Activated T-helper 1 cell treated with Interleukin-2 at 50 U/mL for 16 hours (primary cell): ENCODE measurements at places on chromosomes 1 and 21.

DNA sequence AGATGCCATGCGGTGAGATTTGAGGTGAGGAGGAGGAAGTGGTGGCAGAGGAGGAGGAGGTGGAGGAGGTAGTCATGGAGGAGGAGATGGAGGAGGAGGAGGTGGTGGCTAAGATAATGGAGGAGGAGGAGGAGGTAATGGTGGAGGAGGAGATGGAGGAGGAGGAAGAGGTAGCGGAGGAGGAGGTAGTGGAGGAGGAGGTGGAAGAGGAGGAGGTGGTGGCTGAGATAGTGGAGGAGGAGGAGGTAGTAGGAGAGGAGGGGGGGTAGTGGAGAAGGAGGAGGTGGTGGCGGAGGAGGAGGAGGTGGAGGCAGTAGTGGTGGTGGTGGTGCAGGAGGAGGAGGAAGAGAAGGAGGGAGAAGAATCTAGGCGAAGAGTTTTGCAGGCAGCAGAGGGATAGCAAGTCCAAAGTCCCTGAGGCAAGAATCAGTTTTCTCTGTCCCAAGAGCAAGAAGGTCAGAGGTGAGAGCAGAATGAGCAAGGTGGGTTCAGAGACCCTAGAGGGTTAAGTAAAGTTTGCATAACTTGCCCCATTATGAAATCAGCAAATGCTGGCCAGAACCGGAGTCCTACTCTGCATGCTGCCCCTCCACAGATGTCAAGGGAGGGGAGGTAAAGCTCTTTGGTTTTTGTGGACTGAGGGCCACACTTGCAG, 38.9 kb upstream of the GNPAT start:
- no peak for DNase-seq

- peak; percentile 88 for DNase-seq
These were observed at the start of gene MRPS15 for GRCh38 chr1:36463803-36464604. Gene MRPS15, minus strand, starts transcription at chr1:36464384. Its CDS starts 109 bp downstream, at chr1:36464275.

DNA sequence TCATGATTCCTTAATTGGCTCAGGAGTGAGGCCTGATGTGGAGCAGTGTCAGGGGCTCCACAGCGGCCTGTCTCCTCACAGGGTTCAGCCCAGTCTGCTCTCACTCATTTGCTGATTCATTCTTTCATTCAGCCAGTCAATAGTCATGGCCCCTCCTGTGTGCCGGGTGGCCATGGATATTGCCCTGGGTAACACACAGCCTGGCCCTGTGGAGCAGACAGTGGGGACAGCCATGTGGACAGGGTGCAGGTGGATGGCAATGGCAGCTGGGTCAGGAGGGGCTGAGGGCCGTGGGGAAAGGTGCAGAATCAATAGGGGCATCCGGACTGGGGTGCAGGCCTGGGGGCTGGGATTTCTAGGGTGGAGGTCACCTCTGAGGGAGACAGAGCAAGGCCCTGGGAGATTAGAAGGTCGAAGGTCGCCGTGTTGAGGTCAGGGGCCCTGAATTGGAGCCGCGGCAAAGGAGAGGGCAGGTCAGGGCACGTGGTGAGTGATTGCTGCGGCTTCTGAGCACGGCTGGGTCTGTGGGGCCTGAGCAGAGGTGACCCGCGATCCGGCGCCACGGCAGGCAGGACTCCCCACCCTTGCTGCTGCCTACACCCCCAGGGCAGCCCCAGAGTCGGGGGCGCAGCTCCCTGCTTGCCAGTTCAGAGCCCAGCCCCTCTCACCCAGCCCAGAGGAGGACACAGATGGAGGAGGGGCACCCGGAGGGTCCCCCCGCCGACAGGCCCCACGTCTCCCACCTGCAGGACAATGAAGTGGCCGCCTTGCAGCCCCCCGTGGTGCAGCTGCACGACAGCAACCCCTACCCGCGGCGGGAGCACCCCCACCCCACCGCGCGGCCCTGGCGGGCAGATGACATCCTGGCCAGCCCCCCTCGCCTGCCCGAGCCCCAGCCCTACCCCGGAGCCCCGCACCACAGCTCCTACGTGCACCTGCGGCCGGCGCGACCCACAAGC, 33.4 kb downstream of the SLC19A1 start:
- DNase-seq = no peak

- DNase-seq = no peak
These were observed 52.9 kb downstream of the MATN1 start for GRCh38 chr1:30670240-30671060.

- DNase-seq = no peak
These were observed 8.4 kb downstream of the EXTL1 start for GRCh38 chr1:26029864-26030481.

GRCh38 chr21:36923270-36923669, 43.2 kb downstream of the HLCS start:
- DNase-seq = no peak

DNA sequence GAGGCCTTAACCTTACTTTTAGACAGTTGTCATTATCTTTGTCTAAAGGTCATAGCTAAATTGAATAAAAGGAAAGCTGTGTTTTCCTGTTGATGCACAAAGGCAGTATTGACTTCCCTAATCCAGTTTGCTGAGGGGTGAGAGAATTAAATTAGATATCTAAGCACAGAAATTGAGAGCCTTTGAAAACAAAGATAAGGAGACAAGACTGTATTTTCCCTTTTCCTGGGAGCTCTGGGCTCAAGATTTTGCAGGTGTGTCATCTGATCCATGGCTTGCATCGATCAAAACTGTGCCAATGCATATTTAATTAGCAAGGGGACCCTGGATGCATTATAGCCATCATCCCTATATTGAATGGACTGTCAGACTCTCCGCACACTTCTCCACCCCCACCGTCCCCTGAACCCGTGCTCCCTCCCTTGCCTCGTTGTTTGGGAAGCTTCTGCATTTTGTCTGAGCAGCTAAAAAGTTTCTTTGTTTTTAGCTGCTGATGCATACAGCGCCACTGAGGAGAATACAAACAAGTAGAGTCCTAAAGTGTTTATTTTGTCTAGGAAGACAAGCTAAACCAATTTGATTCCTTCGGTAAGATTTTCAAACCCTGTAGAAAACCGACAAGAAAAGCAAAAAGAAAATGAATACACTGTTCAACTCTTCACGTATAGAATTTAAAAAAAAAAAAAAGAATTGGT, 186.3 kb downstream of the NFIA start:
- no peak for DNase-seq

DNA sequence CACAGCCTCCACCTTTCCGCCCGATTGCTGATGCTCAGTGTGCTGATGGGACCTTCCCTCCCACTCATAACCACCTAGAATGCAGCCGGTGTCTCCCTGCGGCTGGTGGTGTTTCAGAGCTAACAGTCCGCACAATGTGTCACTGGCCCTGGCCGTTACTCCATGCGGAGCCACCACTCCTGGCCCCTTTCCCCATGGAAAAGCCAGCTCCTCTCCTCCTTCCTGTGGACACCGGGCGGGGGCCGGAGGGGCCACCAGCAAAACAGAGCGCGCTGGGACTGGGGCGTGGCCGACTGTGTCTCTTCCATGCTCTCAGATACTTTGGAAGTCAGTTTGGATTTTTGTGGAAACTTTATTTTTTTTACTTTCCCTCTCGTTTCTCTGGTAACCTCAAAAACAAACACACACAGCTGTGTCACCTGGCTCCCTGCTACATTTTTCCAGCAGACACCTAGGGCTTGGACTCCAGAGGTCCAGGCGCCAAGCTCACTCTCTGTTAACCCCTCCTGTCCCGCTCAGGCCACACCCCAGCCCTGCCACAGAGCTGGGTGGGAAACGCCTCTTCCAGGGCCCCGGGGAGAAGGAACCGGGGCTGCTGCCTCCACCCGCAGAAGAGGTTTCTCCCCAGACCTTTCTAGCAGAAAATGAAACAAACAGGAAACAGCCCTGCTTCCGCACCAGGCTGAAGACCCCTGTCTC, 32.5 kb upstream of the COL6A2 start:
- DNase-seq = no peak

- no peak for DNase-seq
These were observed 11.6 kb downstream of the TINAGL1 start for GRCh38 chr1:31587720-31588423.

DNA sequence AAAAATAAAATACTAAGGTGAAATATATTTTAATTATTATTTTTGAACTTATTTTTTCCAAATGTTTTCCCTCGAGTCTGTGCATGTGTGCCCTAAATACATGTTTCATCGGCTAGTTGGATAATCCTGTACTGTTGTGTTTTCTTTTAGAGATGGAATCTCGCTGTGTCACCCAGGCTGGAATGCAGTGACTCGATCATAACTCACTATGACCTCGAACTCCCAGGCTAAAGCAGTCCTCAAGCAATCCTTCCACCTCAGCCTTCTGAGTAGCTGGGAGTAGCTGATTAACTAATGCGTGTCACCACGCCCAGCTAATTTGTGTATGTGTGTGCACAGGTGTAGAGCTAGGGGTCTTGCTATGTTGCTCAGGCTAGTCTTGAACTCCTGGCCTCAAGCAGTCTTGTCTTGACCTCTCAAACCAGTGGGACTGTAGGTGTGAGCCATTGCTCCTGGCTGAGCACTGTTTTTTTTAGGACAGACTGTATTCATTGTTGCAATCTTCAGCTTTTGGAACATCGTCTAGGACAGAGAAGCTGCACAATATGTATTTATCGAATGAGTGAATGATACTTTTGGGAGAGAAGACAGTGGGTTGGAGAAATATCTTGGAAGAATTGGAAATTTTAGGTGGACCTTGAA, 4.8 kb upstream of the TMCO1 start:
- no peak for DNase-seq

DNA sequence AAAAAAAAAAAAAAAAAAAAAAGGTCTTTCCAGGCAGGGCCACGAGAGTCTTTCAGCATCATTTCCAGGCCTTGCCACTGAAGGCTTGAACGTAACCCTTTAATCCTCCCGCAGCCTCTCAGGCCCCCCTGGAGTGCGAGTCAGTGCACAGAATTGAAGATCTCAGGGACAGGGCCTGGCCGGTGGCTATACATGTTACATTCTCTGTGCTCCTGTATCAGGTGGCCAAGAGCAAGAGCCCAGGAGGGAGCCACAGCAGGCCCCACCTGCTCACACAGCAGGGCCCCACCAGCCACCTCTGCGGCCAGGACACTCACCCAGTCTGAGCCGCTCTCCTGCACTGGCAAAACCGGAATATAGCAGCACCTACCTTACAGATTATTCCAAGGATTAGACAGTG, 34.1 kb upstream of the SLC25A33 start:
- DNase-seq = no peak

- DNase-seq = no peak
These were observed 71.7 kb downstream of the NRIP1 start for GRCh38 chr21:14993115-14993514.

DNA sequence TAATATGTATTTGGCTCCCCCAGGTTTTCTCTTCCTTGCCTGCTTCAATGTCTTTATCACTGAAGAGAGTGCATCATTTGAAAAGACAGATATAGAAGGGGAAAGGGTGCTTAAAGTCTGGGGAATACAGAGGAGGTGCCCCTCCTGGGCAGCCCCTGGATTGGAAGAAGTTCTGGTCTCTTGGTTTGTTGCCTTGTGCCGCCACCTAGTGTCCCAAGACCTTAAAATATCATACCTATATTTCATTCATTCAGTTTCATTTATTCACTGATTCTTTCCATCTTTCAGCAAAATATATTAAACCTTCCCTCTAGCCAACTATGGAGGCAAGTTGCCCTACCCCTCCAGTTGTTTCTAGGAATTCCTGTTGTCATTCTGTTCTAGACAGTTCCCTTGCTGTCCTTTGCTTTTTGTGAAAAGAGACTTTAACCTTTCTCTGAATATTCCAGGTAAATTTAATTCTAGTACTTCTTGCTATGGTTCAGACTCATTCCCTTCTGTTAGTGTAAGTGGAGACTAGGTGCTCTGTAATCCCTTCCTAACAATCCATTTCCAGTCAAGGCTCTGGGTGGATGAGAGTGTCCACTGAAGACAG, 56.1 kb downstream of the MEF2D start:
- no peak for DNase-seq

- no peak for DNase-seq
These were observed 109.5 kb upstream of the ZNF648 start for GRCh38 chr1:182170891-182171461.
